ENCODE measurements at places on chromosomes 7 and 10.

DNA sequence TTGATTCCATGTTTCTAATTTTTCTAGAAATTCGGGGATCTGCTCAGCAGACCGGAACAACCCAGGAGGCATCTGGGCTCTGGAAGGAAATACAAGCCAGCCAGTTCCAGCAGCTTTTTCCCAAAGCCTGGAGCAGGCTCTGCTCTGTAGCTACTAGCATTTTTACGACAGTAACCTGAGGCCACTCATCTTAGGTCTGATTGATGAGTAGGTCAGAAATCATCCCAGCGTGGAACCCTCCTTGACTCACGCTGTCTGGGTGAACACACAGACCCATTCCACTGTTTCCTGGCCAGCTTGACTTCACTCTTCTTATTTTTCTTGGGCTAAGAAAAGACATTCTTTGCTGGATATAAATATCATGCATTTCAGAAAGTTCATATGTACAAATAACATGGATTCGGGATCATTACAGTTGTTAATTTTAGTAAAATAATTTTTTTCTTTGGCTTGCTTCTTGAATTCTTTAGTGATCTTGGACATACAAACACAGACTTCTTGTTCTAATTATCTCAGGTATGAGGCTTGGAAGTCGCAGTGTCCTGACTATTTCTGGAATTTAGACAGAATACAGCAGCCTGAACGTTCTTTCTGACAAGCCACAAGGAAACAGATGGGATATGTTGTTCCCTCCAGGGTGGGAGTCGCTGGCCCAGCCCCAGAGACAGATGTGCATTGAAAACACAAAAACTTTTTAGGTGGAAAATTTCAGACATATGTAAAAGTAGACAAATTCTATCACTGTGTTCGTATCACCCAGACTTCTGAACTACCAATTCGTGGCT lies 54.6 kb upstream of the PITRM1 start:
- DNase-seq, result no peak

DNA sequence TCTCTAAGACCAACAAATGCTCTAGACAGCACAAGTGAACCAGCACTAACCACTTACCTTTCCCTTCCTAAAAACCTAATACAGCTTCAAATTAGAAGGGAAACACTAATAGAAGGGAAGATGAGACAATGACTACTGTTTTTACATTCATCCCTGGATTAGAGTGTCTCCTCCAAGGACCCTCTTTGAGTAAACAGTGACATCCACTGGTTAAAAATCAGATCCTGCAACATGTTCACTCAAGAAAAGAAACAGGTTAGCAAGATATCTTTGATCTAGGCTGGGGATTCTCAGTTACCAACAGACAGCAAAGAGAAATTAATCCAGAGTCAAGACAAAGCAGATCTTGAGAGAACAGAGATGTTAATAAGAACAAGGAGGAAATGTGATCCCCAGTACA lies 177.7 kb upstream of the GHITM start:
- DNase-seq, result no peak

GRCh38 chr7:1872191-1873069 lies 202.4 kb downstream of the ELFN1 start:
- no peak for DNase-seq

GRCh38 chr10:88946200-88946599 lies 6.4 kb downstream of the ACTA2 start:
- DNase-seq, result no peak

DNA sequence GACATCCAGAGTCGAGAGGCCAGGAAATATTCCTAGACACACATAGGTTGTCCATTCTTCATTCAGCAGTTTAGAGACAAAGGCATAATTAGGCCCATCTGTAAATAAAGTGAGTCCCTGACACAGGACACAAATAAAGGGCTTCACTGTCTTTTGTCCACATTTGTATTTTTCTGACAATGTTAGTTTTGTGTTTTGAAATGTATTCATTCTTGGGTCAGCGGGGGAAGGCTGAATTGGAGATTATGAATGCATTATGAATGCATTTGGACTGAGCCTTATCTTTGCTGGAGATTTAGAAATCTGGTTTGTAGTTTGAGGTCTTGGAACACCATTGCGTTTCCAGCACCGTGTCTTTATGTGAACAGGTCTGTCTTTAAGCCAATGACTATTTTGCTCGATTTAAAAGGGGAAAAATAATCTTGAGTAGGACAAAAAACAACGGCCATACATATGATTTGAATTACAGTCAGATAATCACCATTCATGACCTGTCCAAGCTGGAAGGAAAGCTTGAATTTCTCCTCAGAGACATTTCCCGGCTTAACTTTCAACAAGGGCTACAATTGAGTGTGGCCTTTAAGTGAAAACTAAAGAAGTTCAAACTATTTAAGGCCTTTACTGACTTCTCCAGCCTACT lies 334.8 kb downstream of the WDR11 start:
- DNase-seq, result no peak

DNA sequence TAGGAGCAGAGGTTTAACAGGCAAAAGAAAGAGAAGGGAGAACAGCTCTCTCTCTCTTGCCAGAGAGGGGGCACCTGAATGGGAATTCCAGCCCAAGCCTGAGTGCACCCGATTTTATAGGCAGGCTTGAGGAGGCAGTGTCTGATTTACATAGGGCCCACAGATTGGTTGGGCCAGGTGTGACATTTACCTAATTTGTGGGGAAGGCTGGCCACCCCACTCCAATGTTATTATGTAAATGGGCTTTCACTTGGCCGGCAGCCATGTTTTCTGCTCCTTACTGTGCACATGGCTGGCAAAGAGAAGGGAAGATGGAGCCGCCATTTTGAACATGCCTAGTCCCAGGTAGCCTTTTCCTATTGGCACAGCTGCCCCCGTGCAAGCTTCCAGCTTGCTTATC lies 735.5 kb upstream of the AUTS2 start:
- DNase-seq, result no peak

DNA sequence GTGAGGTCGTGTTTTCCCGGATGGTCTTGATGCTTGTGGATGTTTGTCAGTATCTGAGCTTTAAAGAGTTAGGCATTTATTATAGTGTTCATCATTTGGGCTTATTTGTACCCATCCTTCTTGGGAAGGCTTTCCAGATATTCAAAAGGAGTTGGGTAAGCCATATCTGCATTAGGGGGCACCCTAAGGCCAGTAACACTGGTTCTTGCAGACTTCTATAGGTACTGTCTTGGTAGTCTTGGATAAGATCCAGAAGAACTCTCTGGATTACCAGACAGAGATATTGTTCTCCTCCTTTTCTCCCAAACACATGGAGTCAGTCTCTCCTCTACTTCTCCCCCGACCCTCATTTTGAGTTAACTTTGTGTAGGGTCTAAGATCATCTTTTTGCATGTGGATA lies 92.8 kb downstream of the SDK1 start:
- no peak for DNase-seq

GRCh38 chr10:2882628-2883027 lies 184.7 kb upstream of the PFKP start:
- no peak for DNase-seq

DNA sequence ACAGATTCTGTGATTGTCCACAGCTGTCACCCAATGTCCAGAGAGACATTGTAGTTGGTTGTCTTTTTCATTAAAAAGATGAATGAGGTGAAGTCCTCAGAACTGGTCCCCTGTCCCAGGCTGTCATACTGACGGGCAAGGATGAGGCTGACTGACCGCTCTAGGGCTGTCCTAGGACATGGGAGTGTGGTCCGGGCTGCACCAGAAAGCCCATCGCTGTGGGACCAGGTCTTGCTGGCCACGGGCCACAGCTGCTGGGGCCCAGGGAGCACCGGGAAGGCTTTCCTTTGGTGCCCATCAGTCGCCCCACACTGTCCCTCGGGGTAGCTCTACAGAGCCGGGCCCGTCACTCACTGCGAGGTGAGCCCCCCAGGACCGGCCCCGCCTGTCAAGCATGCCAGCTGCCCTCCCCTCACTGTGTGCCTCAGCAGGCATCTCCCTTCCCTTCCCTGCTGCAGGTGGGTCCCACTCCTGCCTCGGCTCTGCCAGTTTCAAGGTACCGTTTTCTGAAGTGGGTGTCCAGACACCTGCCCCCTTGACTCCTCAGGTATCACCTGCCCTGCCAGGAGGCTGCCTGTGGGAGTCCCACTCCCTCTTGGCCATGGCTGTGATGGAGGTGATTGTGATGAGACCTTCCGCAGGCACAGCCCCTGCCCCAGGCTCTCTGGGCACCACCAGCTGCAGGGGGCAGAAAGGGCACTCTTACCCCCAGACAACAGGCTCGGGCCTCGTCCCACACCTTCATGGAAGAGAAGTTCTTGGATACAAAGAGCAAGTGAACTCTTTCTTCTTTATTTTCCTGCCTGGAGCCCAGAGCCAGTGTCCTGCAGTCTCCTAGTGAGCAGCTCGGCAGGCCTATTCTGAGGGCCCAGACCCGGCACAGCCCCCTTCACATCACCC lies 21.7 kb downstream of the LRRC27 start:
- no peak for DNase-seq

GRCh38 chr7:140541513-140542227 lies 62.4 kb upstream of the MKRN1 start:
- DNase-seq, result no peak

DNA sequence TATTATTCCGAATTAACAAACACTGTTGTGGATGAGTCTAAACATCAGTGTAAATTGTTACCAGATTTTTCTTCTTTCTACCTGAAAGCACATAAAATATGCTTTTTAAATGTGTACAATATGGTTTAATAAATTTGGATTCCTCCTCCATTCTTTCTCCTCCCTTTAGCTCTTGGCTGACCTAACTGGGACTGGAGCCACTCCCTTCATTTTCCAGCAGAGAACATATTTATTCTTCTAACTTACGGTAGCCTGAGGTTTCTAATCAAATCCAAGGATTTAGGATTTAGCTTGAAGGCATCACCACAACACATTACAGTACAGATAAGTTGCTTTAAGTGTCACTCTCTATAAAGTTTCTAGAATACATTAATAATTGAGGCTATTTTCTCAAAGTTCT lies 88.2 kb upstream of the SEMA3C start:
- no peak for DNase-seq

DNA sequence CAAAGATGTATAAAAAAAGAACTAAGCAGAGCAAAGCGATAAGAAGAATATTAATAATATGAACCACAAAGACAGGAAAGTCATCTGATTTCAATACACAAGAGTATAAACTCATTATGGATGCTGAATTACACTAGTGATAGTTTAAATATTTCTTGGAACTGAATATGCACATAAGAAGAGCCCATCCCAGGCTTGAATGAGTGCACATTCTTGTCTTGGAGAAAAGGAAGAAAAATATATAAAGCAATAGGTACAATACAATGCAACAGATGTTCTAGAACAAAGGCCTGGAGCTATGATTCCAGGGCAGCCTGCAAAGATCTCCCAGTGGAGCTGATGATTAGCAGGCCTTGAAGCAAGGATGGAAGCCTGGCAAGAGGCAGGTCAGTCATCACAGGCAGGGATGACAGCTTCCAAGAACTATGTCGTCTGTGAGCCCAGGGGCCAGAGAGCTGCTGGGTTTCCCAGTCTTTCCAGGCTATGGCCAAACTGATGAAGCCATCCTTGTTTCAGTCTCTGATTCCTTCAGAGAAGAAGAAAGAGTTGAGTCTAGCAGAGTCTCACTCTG lies 277.6 kb downstream of the KCNMA1 start:
- no peak for DNase-seq

DNA sequence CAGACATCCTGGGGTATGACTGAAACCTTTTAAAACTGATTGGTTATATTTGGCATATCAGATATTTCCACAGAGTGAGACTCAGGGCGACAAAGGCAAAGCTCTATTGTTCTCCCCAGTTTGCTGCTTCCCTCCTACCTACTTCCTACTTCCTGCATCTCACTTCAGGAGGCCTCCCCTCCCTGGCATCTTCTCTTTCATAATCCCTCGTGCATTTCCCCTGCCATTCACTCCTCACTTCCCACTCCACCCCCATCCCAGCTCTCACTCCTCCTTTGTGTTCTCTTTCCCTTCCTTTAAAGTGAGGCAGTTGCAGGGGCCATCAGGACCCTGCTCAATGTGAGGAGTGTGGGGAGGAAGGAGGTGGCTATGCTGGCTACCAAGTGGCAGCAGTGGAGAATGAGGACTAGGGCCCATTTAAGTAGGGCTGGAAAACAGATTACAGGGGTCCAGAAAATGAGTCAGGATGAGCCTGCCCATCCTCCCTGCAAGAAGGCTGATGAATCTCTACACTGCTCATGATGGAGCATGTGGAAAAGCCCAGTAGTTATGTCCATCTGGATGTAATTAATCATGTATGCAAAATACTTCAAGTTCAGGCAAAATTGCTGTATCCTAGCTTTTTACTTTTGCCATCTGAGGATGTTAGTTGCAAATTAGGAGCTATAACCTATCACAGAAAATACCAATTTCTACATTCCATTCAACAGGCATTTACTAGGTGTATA lies 311.8 kb upstream of the IMMP2L start:
- no peak for DNase-seq

- no peak for DNase-seq
Measured at GRCh38 chr10:97512993-97513392, 14.3 kb downstream of the UBTD1 start.

DNA sequence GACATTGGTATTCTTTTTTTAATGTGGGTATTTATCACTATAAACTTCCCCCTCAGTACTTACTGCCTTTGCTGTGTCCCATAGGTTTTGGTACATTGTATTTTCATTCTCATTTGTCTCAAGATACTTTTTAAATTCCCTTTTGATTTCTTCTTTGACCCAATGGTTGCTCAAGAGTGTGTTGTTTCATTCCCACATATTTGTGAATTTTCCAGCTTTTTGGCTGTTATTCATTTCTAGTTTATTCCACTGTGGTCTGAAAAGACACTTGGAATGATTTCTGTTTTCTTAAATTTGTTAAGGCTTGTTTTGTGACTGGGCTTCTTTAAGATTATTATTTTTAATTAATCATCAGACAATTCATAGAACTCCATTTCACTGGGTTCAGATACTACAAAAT lies 105.0 kb downstream of the EPC1 start:
- no peak for DNase-seq

DNA sequence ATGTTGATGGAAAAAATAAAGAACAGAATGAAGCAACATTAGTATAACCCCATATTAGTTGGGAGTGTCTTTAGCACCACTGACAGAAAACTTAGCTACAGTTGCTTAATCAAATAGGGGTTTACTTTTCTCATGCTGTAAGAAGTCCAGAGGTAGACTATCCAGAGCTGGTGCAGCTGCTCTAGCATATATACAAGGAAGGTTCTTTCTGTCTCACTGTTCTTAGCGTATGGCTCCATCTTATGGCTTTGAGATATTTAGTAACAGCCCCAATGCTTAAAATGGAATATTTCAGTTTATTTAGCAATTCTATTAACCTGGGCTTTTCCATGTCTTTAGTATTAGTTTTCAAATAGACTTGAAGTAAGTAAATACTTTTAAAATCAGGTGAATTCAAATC lies 15.2 kb upstream of the WNT2 start:
- DNase-seq, result no peak

Measured in stimulated activated CD4-positive, alpha-beta T cell treated with anti-CD3 and anti-CD28 coated beads, Interleukin-15, amount 100 ng/mL, for 1 hour (primary cell).